ENCODE measurements at places on chromosomes 3 and 15.
A peak's percentile ranks its signal among the peaks of the same experiment; 100 is the strongest.

- DNase-seq: no peak
Observed at GRCh38 chr3:46681856-46682540, 11.5 kb downstream of the ALS2CL start.

DNA sequence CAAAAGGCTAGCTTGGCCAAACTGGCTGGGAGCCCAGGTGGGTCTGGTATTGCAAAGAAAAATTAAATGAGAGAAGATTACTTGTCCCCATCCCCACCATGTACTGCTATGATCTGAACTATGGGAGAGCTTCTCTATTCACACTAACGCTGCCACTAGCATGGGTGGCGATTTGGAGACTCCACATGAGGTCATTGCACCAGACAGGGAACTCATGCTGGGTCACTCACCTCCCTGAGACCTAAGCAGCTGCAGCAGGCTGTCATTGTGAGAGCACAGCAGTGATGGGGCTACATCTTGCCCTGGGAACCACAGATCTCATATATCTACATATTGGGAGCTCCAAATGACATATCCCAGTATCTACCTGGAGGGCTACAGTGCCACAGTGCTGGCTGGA lies 36.3 kb upstream of the NECTIN3 start:
- DNase-seq: no peak

DNA sequence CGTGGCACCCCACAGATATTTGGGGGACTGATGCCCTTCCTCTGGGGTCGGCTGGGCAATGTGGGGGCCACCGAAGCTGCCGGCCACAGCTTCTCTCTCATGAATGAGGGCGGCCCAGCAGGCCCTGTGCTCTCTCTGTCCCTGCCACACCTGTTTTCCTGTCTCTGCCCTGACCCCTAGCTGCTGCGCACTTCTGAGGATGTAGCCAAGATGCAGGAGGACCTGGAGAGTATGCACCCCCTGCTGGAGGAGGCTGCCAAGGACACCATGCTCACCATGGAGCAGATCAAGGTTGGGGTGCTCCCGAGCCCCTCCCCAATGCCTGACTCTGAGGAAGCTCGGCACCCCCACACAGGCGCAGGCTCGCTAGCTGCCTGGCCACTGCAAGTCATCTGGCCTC lies 59.7 kb downstream of the SEMA3G start:
- DNase-seq: no peak

DNA sequence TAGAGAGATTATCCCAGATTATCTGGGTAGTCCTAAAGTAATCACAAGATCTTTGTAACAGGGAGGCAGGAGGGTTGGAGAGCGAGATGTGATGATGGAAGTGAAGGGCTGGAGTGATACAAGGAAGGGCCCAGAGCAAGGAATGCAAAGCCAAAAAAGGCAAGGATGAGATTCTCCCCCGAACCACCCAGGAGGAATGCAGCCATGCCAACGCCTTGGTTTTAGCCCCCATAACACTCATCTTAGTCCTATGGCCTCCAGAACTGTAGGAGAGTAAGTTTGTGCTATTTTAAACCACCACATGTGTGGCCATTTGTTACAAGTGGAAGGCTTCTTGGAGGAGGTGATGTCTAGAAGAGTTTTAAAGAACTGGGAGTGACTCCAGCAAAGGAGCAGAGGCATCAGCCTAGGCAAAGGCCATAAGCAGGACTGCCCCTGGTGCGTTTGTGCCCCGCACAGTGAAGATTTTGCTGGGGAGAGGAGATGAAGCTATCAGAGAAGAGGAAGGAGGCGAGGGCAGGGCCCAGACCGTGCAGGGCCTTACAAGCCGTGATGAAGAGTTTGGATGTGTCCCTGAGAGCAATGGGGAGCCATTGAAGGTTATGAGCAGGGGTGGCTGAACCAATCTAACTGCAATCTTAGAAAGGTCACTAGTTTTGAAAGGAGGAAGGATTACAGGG lies 25.3 kb upstream of the CORO2B start:
- DNase-seq: no peak

GRCh38 chr15:82692171-82692570 lies 17.5 kb downstream of the AP3B2 start:
- DNase-seq: no peak

GRCh38 chr3:36989005-36989404 lies 3.9 kb downstream of the EPM2AIP1 start:
- DNase-seq: no peak

GRCh38 chr3:73451301-73451944 lies 173.3 kb downstream of the PDZRN3 start:
- DNase-seq: no peak

GRCh38 chr3:66098436-66098835 lies 59.7 kb upstream of the MAGI1 start:
- no peak for DNase-seq

DNA sequence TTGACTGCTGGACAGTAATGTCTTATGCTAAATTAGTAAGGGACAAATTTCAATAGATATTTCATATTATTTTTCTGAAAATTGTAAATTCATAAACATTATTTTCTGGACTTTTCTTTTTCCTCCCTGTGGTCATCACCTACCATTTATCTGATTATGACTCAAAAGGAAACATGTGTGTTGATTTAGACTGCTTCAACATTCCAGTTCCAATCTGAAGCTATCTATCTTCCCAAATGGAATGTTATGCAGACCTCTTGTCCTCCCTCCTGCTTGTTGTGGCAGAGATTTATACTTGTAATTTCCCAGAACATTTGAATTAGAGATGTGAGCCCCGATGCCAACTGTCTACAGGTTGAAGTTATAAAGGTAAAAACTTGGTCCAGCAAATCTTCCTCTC lies 803.4 kb downstream of the TUSC7 start:
- no peak for DNase-seq

DNA sequence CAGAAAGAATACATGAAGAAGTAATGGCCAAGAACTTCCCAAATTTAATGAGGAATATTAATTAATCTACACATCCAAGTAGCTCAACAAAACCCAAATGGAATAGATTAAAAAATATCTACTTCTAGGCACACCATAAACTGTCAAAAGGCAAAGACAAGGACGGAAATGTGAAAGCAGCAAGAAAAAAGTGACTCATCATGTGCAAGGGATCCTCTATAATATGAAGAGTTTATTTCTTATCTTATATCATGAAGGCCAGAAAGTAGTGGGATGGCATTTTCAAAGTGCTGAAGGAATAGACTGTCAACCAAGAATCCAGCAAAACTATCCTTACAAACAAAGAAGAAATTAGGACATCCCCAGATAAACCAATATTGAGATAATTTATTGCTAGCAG lies 73.9 kb upstream of the PRICKLE2 start:
- DNase-seq: no peak

DNA sequence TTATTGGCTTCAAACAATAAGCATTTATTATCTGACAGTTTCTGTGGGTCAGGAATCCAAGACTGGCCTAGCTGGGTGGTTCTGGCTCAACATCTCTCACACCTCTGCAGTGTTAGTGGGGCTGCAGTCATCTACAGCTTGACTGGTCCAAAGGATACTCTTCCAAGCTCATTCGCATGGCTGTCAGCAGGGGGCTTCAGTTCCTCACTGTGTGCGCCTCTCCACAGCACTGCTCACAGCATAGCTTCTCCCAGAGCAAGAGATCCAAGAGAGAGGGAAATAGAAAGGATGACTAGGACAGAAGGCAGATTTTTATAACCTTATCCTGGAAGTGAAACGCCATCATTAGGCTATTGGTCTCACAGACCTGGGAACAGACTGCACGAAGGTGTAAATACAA lies 64.2 kb downstream of the MAGI1 start:
- DNase-seq: no peak

DNA sequence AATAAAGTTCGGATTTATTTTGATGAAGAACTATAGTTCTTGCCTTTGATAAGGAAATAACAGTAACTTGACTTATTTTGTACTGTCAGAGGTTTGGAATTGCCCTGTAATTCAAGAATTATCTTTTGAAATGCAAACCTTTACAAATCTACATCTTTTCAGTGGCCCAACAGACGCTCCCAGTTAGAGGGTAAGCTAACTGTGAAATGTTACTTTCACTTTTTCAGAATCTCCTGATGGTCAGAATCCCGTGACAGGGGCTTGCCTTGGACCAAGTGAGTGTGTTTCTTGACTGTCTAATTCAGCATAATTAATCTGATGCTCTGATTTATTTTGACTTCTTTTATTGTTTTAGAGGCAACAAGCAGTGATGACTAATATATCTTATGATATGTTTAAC lies 262.5 kb downstream of the PLOD2 start:
- DNase-seq: no peak

GRCh38 chr3:149971403-149972075 lies 844 bp upstream of the PFN2 start:
- peak; percentile 38 for DNase-seq

DNA sequence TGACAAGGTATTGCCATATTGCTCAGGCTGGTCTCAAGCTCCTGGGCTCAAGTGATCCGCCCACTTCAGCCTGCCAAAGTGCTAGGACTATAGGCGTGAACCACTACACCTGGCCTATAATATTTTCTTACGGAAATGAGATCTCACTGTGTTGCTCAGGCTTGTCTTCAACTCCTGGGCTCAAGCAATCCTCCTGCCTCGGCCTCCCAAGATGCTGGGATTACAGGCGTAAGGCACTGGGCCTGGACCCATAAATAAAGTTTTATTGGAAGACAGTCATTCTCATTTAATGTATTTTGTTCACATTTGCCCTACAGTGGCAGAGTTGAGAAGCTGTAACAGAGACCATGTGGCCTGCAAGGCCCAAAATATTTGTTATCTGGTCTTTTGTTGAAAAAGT lies 142.1 kb downstream of the RBPMS2 start:
- DNase-seq: no peak

DNA sequence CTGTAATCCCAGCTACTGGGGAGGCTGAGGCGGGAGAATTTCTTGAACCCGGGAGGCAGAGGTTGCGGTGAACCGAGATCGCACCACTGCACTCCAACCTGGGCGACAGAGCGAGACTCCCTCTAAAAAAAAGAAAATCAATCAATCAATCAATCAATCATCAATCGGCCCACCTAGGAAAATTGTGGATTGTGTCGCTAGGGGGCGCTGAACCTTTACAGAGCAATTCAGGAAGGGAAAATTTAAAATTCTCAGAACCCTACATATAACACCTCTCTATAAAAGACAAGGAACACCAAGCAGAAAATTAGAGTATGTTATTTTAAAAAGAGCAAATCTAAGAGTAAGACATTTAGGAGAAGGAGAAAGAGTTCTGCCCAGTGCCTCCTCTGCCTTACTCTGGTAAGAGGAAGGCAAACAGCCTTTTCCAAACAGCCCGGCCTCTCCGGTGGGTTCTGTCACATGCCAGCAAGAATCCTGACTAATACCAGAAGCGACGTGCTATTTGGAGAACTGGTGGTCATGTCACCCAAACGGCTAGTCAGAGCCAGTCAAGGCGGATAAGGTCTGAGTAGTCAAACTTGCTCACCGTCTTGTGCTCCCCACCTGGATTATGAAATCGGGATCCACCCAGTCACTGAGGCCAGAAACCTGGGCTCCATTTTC lies 22.3 kb upstream of the SMCO1 start:
- DNase-seq: peak; percentile 58

DNA sequence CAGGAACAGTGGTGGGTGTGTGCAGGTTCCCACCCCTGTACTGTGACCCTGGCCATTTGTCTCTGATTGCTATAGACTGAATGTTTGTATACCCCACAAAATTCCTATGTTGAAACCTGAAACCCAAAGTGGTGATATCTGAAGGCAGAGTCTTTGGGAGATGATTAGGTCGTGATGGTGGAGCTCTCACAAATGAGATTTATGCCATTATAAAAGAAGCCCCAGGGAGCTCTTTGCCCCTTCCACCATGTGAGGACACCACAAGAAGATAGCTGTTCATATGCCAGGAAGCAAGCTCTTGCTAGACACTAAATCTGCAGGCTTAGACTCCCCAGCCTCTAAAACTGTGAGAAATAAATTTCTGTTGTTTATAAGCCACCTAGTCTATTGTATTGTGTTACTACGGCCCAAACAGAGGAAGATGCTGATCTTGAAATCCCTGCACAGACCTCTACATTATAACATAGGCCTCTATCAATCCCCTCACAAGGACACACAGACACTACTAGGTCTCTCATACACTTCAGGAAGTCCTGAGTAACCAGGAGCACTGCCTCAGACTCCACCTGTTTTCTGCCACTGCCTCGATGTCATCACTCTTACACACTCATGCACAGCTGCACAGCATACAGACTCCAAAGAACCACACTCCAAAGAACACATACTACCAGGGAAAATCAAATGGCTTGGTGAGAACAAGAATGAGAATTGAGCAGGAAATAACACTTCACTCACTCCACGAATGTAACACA lies 14.7 kb downstream of the IGSF11 start:
- DNase-seq: no peak

- no peak for DNase-seq
Observed at GRCh38 chr15:98914626-98915025, 93.0 kb downstream of the PGPEP1L start.

- DNase-seq: no peak
Observed at GRCh38 chr15:52068004-52068615, 44.5 kb downstream of the BCL2L10 start.

GRCh38 chr3:50212502-50212901 lies 7.4 kb downstream of the SLC38A3 start:
- no peak for DNase-seq

DNA sequence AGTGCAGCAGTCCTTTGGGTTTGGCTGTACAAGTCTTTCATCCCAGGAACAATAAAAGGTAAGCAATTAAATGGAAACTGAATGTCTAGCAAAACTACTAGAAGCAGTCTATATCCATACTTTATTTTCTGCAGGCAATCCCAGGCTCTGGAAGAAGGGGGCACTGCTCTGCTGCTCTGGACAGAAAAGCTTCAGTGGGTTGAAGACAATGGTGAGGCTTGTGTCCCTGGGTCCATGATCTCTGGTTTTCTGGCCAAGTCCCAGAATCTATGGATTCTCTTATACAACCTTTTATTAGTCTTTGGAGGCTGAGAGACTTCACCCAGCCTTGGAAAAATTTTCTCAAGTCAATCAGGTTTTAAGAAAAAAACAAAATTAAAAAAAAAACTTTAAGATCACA lies 35.6 kb downstream of the SCAP start:
- no peak for DNase-seq

GRCh38 chr3:70038693-70039092 lies 39.2 kb downstream of the SAMMSON start:
- DNase-seq: no peak

- DNase-seq: peak; percentile 76
Observed at GRCh38 chr3:66816090-66816761, 181.9 kb upstream of the KBTBD8 start.

DNA sequence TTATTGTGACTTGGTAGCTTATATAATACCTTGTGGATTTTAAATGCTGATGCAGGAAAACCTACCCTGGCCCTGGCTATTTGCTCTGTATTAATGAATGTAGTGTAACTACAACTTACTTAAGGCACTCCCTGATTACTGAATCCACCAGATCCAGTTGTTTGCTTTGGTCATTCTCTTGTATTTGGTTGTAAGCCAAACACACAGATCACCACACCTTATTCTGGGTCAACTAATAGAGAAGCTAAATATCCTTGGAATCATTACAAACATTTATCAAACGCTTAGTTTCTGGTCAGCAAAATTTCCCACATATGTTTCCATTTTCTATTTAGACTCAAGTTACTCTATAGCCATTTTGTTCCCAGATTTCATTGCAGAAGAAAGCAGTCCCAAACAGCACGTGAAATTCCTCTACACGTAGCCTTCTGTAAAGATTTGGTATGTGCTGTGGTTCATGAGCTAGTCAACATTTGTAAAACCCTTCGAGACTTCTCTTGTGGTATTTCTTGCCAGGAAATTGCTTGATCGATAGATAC lies 322.6 kb downstream of the MEX3B start:
- DNase-seq: no peak
